ENCODE measurements at places on chromosomes 3 and 15.

DNA sequence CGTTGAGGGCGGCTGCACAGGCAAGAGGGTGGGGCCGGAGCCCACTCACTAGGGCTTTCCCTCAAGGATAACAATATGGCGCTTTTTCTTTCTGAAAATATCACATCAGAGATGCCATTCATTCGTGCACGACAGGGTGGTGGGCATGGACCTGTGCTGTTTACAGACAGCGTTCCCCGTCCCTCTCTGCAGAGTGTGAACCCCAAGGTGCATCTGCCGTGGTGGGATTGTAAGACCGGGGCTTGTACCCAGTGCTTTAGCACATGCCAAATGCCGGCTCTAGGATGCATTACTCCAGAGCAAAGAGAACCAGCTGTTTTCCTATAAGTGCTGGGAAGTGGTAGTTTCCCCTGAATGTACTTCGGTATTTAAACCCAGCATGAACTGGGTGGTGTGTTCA lies 37.0 kb downstream of the CHDH start:
- no peak for DNase-seq

GRCh38 chr3:102537123-102537522 lies 102.3 kb downstream of the ZPLD1 start:
- no peak for DNase-seq

- no peak for DNase-seq
Observed at GRCh38 chr3:31450345-31450744, 82.4 kb upstream of the STT3B start.

DNA sequence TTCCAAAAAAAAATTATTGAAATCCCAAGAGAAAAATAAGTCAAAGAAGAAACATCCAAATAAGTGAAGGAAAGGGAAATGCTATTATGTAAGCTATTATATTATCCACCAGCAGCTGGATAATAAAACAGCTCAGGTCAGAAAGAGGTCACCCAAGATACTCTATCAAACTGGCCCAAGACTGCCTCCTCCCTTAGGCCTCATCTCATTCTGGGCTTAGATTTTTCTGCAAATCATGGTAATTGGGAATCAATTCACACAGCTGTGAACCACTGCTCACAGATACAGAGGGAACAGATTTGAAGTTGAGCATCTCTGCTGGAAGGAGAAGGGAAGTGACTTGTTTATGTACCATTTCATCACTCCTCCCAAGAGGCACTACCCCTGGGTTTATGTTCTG lies 294.6 kb upstream of the DPPA4 start:
- no peak for DNase-seq

DNA sequence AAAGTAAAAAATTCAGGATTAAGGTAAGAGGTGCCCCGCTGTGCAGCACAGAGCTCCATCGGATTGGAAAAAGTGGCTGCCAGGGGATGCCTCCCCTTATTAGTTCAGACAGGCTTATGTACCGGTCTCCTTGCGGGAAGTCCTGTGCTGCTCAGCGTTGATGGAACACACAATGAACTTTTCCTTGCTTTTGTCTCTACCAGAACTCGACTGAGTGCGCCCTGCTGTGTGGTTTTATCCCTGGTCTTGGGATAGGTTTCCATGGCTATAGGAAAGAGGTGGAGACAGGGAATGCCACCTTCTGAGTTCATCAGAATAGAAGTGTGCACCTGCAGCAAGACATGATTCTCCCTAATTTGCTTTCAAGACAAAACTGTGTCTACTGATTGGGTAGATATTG lies 745.9 kb upstream of the CFAP20DC start:
- DNase-seq, result no peak

GRCh38 chr3:58899159-58899952 lies 150.5 kb downstream of the CFAP20DC start:
- no peak for DNase-seq

All from fibroblast of skin of left quadriceps (primary cell).